T47D (cell line): ENCODE measurements at places on chromosomes 2 and 18.

DNA sequence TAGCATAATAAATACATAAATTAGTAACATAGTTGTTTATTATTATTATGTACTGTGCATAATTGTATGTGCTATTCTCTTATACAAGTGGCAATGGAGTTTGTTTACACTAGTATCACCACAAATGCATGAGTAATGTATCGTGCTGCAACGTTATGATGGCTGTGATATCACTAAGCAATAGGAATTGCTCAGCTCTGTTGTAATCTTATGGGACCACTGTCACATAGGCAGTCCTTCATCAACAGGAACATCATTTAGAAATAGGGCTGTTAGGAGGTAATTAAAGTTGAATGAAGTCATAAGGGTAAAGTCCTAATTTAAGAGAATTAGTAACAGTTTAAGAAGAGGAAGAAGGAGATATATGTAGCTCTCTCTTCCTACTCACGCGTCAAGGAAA lies 33.8 kb downstream of the TEX51 start:
- DNase-seq = no peak

GRCh38 chr2:134123332-134123731 lies 130.5 kb upstream of the MGAT5 start:
- DNase-seq = no peak

DNA sequence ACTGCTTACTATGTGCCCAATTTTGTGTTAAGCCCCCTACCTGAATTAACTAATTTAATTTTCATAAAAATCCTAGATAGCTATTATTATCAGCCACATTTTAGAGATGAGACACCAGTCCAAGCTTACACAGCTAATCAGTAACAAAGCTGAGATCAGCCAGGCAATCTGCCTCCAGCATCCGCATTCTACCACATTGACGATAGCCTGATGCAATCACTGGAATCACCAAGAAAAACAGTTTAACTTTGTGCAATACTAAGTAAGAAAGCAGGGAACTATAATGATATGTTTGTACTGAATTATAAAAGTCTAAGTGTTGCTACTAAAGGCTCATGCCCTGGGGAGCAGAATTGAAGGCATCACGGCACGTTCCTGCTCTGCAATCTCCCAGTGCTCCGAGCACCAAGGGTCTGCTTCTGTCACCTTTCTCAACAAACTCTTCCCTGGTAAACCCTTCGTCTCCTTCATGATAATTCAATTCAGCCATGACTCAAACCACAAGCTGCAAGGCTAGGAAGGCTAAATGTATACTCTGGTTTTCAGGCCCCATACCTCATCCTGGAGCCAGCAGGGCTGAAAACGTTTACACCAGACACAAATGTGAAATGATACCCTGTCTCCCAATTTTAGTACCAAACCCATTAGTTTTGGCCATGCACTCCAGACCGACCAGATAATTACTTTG lies 19.4 kb downstream of the KANSL3 start:
- DNase-seq = no peak

GRCh38 chr18:79368681-79369080 lies 27.0 kb upstream of the NFATC1 start:
- DNase-seq = no peak
